Suprapubic skin (tissue), 4 donors: ENCODE measurements at places on chromosomes 7 and 10. TPM values are rescaled to one million over a fixed set of nuclear protein-coding genes. Genes with fewer than 3 reads are reported as not detected.
A peak's percentile ranks its signal among the peaks of the same experiment; 100 is the strongest.

DNA sequence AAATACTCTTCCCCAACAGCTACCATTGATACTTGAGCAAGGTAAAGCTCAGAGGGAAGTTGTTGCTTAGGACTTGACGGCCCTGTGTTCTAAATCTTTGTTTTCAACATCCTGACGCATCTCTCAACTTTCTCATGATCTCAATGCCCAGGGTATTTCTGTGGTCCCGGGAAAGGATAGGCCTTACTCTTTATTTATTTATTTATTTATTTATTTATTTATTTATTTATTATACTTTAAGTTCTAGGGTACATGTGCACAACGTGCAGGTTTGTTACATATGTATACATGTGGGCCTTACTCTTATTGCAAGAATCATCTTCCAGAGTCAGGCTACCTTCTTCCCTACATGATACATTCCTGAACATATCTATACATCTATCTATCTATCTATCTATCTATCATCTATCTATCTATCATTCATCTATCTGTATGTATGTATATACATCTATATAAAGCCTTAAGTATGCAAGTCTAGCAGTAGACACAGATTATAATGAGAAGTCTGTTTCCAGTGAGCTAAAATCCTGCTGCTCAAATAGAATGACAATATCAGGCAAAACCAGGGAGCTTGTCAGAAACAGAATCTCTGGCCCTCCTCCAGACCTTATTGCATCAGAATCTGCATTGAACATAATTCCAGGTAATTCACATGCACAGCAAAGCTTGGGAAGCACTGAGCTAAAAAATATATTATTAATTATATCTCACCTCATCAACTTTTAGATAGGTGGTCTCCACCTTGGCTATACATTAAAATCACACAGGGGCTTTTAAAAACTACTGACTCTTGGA lies 12.2 kb upstream of the CPA5 start:
- no peak overlapping the region for H3K4me3 ChIP-seq
- H3K27ac ChIP-seq, result no peak overlapping the region
- no peaks in the 10 kb centered on the region for H3K27me3 ChIP-seq
- DNase-seq, result no peak

Gene DPP6
- 10.1 TPM for total RNA-seq

Gene DYNC1I1
- total RNA-seq, result 5.1 TPM

GRCh38 chr10:104350127-104350635 lies 3.5 kb upstream of the CFAP58 start:
- no peaks in the 10 kb centered on the region for H3K36me3 ChIP-seq
- peaks cover 38% of the 10 kb centered on the region for H3K4me1 ChIP-seq
- H3K27me3 ChIP-seq, result no peaks in the 10 kb centered on the region
- H3K27ac ChIP-seq, result peak overlapping the region; percentile 80

Gene CHAT
- total RNA-seq, result not detected

DNA sequence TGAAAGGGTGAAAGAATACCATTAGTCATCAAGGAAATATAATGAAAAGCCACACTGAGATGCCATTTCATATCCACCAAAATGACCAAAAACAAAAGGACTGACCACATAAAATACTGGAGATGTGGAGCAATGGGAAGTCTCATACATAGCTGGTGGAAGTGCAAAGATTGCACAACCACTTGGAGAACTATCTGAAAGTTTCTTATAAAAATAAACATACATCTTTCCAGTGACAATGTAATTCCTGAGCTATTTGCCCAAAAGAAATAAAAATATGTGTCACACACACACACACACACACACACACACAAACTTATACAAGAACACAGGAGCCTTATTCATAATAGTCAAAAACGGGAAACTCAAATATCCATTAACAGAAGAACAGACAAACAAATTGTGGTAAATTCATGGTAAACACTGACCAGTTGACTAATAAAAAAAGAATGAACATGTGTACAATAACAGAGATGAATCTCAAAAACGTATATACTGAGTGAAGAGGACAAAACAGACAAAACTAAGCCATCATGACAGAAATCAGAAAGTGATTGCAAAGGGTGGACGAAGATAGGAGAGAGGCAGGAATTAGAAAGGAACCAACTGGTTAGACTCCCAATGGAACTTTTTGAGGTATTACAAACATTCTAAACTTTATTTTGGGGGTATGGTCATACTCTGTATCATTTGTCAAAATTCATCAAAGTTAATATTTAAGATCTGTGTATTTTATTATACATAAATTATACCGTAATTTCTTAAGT lies 21.5 kb downstream of the WASL start:
- H3K27ac ChIP-seq, result no peak overlapping the region
- no peak overlapping the region for H3K4me3 ChIP-seq
- no peaks in the 10 kb centered on the region for H3K36me3 ChIP-seq
